ENCODE measurements at places on chromosomes 5 and 9.

DNA sequence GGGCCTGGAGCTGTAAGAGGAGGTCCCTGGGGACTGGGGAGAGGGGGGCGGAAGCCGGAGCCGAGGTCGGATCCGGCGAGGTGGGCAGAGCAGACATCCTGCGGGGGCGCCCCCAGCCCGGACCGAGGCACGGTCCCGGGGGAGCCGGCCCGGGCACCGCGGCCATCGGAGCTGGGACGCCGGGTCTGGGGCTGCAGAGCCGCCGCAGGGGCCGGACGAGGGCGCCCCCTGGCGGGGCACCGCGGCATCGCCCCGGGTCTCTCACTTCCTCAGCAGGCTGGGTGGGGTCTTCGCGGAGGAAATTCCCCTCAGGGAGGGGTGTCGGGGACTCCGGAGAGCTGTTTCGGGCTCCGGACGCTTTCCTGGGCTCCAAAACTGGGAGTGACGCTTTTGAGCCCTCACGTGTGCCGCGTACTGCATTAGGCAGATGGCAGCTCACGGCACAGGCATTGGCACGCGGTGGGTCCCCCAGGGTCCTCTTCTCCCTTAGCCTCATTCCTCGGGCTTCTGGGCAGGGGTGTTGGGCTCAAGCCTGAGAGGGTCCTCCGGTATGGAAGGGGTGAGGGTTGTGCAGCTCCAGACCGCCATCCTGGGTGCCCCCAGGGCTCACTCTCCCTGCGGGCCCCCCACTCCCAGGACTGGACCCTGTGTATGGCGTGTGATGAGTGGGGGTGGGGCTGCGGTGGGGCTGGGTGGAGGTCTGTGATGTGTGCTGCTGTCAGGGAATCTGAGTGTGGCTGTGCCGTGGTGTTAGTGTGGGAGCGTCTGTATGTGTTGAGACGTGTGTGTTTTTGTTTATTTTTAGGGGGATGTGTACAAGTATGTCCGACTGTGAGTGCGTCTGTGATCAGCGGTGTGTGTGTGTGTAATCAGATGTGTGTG is 29.6 kb downstream of the LHX2 start:
- no peaks in the 10 kb centered on the region for H3K4me1 ChIP-seq
- H3K4me3 ChIP-seq: no peak overlapping the region
- DNase-seq: no peak
- H3K27me3 ChIP-seq: peaks cover 6% of the 10 kb centered on the region

DNA sequence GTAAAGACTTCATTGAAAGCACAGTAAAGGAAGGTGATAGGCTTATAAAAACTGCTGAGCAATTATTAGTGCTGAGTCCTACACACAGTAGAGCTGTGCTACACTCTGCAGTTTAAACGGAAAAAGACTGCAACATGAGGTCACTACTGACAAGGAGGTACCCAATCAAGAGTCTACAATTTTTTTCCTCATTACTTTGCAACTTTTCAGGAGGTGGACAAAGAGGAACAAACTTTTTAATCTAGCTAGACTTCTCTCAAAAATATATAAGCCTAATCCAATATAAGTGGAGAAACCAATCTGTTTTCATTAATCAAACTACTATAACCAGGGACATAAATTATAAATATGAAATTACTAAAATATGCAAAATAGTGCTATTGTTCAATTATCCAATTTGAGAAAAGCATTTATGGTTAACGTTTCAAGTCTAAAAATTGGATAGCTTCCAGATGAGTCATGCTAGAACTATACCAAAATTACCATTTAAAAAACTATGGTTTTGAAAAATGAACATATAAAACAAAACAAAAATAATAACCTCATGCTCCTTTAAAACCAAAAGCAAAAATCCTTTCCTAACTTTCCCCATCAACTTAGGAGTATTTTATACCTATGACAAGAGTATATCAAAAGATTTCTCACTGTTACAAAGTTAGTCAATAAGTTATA is 37.7 kb downstream of the FAM13B start:
- H3K27me3 ChIP-seq: no peaks in the 10 kb centered on the region
- H3K4me1 ChIP-seq: peaks cover 10% of the 10 kb centered on the region
- no peak overlapping the region for H3K27ac ChIP-seq
- no peak for DNase-seq

GRCh38 chr5:92560698-92561401 is 1020.2 kb downstream of the NR2F1-AS1 start:
- H3K27me3 ChIP-seq: no peaks in the 10 kb centered on the region
- H3K4me1 ChIP-seq: no peaks in the 10 kb centered on the region
- no peak overlapping the region for H3K27ac ChIP-seq
- no peak for DNase-seq

- H3K27me3 ChIP-seq: no peaks in the 10 kb centered on the region
- H3K36me3 ChIP-seq: peaks cover 8% of the 10 kb centered on the region
- no peak for DNase-seq
- no peak overlapping the region for H3K4me3 ChIP-seq
- no peaks in the 10 kb centered on the region for H3K4me1 ChIP-seq
Measured at GRCh38 chr5:68279984-68280383, 64.4 kb downstream of the PIK3R1 start.

DNA sequence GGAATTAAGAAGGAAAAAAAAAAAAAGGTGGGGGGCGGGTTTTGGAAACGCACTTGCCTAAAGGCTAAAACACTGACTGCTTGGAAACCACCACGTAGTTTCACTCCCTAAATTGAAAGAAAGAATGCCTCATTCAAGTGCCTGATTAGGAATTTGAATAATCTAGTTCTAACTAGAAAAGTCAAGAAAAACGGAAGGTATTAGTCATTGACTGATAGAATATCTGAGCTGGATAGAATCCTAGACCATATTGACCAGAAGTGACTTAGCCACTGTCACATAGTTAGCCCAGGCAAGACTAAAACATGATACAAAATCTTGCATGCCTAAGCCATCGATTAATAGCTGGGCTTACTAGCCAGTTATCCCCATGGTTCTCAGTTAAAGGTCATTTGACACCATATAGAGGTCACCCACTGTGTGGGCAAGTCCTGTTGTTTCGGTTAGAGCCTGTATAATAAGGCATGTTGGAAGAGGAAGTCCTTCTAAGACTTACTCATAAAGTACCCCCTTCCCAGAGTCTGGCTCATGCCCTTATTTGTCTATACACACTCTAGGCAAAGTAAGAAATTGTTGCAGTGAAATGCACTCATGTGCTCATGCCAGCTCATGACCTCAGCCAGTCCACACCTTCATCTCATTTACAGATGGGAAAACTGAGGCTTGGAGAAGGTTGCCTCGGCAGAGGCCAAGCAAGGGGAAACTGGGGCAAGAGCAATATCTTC is 40.2 kb downstream of the SH3RF2 start:
- peak; percentile 38 for DNase-seq
- H3K36me3 ChIP-seq: no peaks in the 10 kb centered on the region
- H3K27ac ChIP-seq: peak overlapping the region; percentile 78
- peaks cover 63% of the 10 kb centered on the region for H3K4me1 ChIP-seq
- H3K4me3 ChIP-seq: no peak overlapping the region

- H3K4me1 ChIP-seq: no peaks in the 10 kb centered on the region
- H3K4me3 ChIP-seq: no peak overlapping the region
- H3K27me3 ChIP-seq: no peaks in the 10 kb centered on the region
- no peaks in the 10 kb centered on the region for H3K36me3 ChIP-seq
- no peak overlapping the region for H3K27ac ChIP-seq
Measured at GRCh38 chr9:89365532-89365912, 47.2 kb downstream of the SECISBP2 start.

- no peak for DNase-seq
- peak overlapping the region; percentile 66 for H3K27ac ChIP-seq
- H3K4me3 ChIP-seq: no peak overlapping the region
- H3K36me3 ChIP-seq: no peaks in the 10 kb centered on the region
- H3K27me3 ChIP-seq: no peaks in the 10 kb centered on the region
Measured at GRCh38 chr5:144368556-144368955, 197.9 kb downstream of the KCTD16 start.

DNA sequence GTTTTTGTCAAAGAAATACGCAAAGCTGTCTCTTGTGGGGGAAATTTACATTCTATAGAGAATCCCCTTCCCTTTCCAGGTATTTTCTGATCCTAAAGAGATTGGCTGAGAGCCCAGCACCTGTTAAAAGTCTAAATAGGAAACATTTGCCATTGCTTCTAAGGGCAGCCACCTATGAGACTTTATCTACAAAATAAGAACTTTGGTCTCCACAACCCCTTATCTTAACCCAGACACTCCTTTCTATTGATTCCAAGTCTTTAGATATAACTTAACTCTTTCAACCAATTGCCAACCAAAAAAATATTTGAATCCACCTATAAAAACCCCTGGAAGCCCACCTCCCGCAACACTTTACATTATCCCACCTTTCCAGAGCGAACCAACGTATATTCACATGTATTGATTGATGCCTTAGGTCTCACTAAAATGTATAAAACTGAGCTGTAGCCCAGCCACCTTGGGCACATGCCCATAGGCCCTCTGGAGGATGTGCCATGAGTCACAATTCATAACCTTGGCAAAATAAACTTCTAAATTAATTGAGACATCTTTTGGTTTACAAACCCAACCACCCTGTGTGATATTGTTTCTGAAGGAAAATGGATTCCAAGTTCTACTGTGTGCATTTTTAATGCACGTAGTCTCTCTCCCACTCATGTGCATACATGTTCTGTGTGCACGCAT is 211.4 kb downstream of the GAS1 start:
- no peak overlapping the region for H3K4me3 ChIP-seq
- H3K4me1 ChIP-seq: peaks cover 12% of the 10 kb centered on the region
- no peak for DNase-seq
- H3K27me3 ChIP-seq: no peaks in the 10 kb centered on the region
- no peak overlapping the region for H3K27ac ChIP-seq
- no peaks in the 10 kb centered on the region for H3K36me3 ChIP-seq

DNA sequence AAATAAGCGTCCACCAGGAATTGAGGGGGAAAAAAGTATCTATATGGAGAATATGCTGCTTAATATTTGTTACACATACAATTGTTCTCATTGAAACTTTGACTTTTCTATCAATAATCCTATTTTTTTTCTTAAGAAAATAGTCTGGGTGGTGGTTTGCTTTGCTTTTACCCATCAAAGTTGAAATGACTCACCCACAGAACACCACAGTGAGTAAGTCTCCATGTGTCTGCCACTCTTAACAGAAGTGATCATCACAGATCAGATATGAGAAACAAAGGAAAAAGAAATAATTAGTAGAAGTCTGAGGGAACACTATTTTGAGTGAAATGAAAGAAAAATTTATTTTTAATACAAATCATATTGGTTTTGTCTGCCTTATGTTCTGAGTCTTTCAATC is 742.8 kb downstream of the CDH9 start:
- H3K27ac ChIP-seq: no peak overlapping the region
- no peak for DNase-seq
- no peaks in the 10 kb centered on the region for H3K4me1 ChIP-seq
- H3K36me3 ChIP-seq: no peaks in the 10 kb centered on the region
- no peaks in the 10 kb centered on the region for H3K27me3 ChIP-seq
- no peak overlapping the region for H3K4me3 ChIP-seq

DNA sequence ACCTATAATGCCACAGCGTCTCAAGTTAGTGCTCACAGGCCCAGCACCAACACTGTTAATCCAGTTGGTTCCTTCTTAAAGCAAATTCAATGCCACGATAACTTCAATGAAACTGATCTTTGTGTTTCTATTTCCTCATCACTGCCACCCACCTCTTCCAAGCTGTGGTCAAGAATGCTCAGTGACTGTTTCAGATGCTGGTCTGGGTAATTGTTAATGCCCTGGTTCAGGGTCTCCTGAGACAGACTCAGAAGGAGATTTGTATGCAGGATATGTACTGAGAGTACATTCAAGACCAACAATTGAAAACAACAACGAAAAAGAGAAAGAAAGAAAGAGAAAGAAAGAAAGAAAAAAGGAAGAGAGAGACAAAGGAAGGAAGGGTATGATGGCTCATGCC is 505.3 kb downstream of the TLE4 start:
- H3K27ac ChIP-seq: no peak overlapping the region
- H3K4me3 ChIP-seq: no peak overlapping the region
- no peak for DNase-seq
- H3K4me1 ChIP-seq: no peaks in the 10 kb centered on the region

DNA sequence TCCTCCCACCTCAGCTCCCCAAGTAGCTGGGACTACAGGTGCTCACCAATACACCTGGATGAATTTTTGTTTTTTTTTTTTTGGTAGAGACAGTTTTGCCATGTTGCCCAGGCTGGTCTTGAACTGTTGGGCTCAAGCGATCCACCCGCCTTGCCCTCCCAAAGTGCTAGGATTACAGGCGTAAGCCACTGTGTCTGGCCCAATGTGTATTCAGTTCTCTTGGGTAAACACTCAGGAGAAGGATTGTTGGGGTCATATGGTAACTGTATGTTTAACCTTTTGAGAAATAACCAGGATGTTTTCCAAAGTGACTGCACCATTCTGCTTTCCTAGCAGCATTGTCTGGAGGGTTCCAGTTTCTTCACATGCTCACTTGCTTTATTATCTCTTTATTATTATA is 67.4 kb downstream of the TNPO1 start:
- H3K4me3 ChIP-seq: no peak overlapping the region
- H3K36me3 ChIP-seq: peaks cover 4% of the 10 kb centered on the region
- H3K27ac ChIP-seq: no peak overlapping the region
- DNase-seq: no peak
- H3K27me3 ChIP-seq: no peaks in the 10 kb centered on the region

DNA sequence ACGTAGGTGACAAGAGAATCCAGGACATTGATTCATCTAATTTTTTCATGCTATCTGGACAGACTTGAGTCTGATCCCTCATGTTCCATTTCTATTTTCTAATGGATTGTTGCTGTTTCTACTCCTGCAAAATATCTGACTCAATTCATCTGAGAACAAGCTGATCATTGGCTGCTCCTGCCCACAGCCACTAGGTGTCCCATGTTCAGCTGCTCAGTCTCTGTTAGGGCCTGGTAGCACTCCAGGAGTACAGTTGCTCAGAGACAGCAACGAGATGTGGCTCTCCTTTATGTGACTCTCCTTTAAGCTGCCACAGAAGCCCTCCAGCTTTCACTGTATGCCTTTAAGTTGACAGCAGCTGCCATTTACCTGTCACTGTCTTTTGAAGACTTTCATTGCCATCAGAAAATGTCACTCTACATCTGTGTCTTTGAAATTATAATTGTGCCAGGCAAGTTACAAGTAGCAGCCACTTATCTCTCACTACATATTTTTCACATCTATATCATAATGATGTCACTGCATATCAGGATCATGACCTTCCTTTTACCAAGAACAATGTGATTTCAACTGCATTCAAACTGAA is 1944.2 kb upstream of the NUDT12 start:
- H3K4me3 ChIP-seq: no peak overlapping the region
- no peaks in the 10 kb centered on the region for H3K36me3 ChIP-seq
- DNase-seq: no peak
- H3K27me3 ChIP-seq: no peaks in the 10 kb centered on the region
- H3K4me1 ChIP-seq: no peaks in the 10 kb centered on the region
